ENCODE measurements at places on chromosomes 5 and 9.

DNA sequence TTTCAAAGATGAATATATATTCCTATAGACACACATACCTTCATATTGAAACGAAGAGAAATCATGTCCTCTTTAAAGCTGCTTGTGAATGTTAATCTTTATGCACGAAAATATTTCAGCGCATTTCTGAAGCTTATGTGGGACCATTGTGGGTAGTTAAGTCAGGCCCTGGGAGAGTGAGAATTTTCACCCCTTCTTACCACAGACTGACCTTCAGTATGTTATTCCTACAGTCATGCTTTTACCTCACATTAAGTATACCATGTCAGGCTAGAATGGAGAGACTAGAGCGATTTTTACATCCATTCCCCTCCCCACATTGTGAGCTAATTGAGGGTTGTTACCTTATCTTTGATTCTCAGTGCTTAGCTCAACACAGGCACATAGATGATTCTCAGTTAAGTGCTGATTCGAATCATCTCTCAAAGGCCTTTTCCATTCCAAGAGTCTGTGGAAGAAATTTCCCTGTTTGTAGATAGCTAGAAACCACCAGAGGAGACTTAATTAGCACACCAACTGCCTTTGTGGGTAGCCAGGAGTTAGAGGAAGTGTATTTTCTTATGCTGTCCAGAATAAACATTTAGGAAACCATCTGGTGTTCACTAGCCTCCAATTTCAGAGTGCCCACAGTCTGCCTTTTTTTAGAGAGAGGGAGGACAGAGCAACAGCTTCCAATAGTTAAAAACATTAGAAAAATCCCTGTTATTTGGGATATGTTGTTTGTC, 110.5 kb downstream of the MEGF10 start:
- no peak for DNase-seq

DNA sequence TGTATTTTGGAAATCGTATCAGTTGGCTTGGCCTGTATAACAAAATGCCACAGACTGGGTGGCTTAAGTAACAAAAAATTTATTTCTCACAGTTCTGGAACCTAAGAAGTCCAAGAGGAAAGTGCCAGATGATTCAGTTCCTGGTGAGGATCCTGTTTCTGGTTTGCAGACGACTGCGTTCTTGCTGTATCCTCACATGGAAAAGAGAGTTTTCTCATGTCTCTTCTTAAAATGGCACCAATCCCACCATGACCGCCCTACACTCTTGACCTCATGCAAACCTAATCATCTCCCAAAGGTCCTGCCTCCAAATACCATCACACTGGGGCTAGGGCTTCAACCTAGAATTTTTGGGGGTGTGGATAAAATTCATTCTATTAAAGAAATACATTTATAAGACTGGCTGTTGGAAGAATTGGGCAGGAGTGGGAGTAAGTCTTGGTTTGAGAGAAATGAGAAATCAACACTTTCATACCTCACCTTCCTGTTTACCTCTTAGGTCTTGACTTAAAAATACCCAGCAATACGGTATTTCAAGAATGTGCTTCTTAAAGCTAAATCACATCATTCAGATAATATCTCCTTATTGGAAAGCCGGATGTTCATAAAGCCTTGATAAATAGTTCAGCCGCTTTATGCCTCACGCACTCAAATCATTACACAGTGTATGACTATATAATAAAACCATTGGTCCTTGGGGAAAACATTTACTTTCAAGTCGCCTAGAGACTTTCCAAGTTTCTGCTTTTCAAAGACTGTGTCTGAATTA, 28.7 kb downstream of the PTTG1 start:
- no peak for DNase-seq

- DNase-seq, result no peak
Measured at GRCh38 chr9:127598839-127599549, 13.1 kb upstream of the STXBP1 start.

GRCh38 chr5:41012318-41012717, 58.8 kb downstream of the MROH2B start:
- no peak for DNase-seq

- no peak for DNase-seq
Measured at GRCh38 chr5:120139039-120139438, 325.1 kb upstream of the PRR16 start.

GRCh38 chr5:108263338-108263737, 118.6 kb downstream of the FBXL17 start:
- no peak for DNase-seq

DNA sequence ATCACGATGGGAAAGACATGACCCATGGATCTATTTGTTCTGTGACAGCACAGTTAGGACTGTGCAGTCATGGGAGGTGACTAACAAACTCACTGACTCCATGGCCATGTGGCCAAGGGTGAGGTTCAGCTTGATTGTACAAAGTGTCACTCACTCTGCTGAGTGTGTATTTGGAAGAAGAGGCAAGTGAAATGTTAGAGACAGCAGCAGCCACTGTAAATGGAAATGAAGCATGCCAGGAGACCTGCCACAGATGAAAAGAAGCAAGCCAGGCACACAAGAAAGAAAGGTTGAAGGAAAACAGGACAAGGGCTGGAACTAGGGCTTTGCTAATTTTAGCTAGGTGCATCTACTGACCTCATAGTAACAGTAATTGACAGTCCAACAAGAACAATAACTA, 42.7 kb upstream of the PALM2AKAP2 start:
- no peak for DNase-seq

Measured in stimulated activated CD4-positive, alpha-beta T cell treated with anti-CD3 and anti-CD28 coated beads, Interleukin-1b, Interleukin-23, amount 100 ng/mL, for 1 hour (primary cell).